Hepatic stellate cell (primary cell): ENCODE measurements at places on chromosomes 6 and 20.
A peak's percentile ranks its signal among the peaks of the same experiment; 100 is the strongest.

GRCh38 chr6:159939591-159940016 lies 29.3 kb upstream of the IGF2R start:
- DNase-seq, result no peak

- DNase-seq, result no peak
Measured at GRCh38 chr20:51747182-51747911, 20.8 kb downstream of the ATP9A start.

DNA sequence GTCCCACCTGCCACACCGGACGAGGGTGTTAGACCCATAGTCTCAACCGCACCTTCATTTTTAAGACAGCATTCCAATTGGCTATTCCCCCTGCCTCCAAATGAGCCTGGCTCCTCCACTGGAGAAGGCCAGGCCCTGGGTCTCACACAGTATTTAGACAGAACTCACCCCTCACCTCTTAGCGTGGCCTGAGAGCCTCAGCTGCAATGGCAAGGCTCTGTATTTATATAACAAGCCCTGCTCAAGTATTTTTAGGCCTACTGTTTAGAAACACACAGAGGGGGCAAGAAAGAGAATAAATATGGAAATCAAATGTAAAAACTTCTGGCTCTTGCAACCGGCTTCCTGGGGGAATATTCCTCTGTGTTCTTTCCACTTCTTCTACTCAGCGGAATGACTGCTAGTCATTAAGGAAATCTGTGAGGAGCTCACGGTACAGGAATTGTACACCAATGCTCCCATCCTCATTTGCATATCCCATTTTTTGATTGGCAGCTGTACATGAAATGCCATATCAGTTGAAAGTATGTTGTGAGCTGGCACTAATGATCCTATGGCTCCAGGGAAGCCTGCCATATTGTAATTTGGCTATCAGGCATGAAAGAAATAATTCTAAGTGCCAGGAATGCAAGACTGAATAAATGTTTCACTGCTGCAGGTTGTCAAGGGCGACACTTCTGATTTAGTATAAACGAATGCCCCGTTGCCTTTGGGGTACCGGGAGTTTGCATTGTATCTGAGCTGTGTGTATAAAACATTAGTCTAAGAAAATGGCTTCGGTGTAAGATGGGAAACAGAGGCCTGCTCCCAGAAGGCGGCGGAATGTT lies 207.5 kb downstream of the ZNF217 start:
- DNase-seq, result no peak

DNA sequence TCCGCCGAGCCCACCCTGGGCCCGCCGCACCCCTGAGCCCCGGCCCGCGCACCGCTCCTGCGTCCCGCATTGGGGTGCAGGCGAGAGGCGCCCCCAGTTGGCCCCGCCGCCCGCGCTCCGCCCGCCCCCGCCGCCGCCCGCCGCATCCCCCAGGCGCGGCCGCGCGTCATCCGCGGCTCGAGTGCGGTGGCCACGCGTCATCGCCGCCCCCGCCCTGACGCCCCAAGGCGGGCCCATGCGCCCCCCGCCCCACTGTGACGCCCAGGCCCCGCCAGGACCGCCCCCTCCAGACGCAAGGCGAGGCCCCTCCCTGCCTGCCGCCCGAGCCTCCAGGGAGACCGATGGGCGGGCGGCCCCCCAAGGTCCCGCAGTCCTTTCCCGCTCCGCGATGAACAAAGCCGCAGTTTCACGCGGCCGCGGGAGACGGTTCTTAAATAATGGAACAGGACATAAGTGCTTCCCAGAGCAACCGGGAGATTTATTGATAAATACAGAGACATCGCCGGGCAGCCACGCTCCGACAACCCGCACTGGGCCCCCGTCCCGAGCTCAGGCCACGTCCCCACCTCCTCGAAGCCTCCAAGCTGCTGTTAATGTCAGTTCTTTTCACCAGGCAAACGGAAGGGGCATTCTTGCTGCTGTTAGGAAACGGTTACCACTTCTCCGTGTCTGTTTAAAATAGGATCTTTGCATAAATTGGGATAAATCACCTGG lies at the start of gene ANKRD60:
Gene ANKRD60, minus strand, starts transcription at position 170 of the 714 bp plus-strand sequence. Its CDS starts 0 bp downstream, at position 170.
- DNase-seq, result no peak

GRCh38 chr6:133289733-133290306 lies 48.7 kb downstream of the EYA4 start:
- DNase-seq, result no peak

GRCh38 chr6:25717866-25718740 lies 36.4 kb upstream of the SLC17A4 start:
- DNase-seq, result peak; percentile 23

GRCh38 chr20:56360908-56361205 lies 2.1 kb downstream of the FAM210B start:
- DNase-seq, result no peak

- no peak for DNase-seq
Measured at GRCh38 chr20:47356220-47356525, 326 bp downstream of the ZMYND8 start.

DNA sequence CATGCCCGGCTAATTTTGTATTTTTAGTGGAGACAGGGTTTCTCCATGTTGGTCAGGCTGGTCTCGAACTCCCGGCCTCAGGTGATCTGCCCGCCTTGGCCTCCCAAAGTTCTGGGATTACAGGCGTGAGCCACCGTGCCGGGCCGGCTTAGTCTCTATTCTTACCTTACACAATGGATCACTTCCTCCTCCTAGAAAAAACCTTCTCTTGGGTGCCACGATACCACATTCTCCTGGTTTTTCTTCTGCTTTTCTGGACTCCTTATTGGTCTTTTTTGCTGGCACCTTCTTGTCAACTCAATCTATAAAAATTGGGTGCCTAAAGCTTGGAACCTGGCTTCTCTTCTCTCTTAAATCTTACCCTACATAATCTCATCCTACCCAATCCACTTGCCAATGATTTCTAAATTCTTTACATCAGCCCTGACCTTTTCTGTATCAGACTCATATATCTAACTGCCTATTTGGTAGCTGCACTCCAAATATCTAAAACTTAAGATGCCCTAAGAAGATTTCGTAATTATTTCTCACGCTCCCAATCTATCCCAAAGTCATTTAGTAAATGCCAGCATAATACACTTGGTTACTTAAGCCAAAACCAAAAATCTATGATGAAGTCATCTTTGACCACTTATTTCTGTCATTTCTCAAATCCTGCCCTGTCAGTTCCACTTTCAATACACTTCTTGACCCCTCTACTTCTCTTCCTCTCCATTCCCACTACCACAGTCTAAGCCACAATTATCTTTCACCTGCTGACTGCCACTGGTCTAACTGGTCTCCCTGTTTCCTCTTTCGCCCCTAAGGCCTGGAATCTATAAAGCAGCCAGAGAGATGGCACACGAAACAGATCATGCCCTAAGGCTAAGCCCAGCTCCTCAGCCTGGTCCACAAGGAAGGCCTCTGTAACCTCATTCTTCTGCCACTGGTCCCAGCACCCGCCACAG lies 43.2 kb downstream of the ELMO2 start:
- no peak for DNase-seq

GRCh38 chr6:36052097-36052496 lies 24.5 kb downstream of the MAPK14 start:
- no peak for DNase-seq

DNA sequence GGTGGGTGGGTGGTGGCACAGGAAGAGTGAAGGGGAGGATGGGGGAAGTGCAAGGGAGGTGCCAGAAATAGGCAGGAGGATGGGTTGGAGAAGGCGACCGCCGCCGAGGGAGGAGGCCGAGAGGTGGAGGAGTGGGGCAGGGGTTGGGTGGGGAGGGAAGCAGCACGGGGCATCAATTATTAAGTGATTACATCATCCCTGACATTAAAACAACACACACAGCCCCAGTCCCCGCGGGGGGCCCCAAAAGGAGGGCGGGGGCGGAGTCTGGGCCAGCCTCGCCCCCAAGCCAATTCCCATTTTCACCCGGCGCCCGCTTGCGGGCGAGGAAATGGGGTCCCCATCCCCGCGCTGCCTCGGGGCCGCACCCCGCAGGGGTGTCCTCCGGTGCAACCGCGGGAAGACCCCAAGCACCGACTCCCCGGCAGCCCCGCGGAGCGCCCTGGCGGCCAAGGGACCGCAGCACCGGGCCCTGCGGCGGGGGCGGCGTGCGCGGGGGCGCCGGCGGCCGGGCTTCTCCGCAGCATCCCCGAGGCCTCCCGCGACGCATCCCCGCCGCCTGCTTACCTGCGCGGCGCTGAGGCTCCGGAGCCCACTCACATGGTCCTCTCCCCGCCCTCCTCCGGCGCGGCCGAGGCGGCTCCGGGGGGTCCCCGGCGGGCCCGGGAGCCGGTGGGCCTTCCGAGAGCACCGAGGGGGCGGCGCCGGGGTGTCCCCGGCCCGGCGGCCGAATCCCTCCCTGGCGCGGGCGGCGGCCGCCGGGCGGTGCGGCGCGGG lies 663 bp downstream of the FYN start:
- peak; percentile 40 for DNase-seq

GRCh38 chr6:108627692-108628550 lies 67.2 kb downstream of the FOXO3 start:
- DNase-seq, result no peak

GRCh38 chr6:76681781-76682180 lies 609.3 kb upstream of the IMPG1 start:
- no peak for DNase-seq

DNA sequence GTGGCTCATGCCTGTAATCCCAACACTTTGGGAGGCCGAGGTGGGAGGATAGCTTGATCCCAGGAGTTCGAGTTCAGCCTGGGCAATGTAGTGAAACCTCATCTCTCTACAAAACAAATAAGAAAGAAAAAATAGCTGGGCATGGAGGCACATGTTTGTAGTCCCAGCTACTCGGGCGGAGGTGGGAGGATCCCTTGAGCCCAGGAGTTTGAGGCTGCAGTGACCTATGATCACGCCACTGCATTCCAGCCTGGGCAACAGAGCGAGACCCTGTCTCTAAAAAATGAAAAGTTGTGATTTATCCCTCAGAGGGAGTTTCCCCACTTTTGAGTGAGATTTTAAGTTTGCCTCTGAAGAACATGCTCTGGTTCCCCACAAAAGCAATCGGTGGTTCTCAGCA lies 17.4 kb upstream of the BMP7 start:
- DNase-seq, result no peak

GRCh38 chr20:43023836-43024235 lies 165.9 kb downstream of the PTPRT start:
- no peak for DNase-seq

DNA sequence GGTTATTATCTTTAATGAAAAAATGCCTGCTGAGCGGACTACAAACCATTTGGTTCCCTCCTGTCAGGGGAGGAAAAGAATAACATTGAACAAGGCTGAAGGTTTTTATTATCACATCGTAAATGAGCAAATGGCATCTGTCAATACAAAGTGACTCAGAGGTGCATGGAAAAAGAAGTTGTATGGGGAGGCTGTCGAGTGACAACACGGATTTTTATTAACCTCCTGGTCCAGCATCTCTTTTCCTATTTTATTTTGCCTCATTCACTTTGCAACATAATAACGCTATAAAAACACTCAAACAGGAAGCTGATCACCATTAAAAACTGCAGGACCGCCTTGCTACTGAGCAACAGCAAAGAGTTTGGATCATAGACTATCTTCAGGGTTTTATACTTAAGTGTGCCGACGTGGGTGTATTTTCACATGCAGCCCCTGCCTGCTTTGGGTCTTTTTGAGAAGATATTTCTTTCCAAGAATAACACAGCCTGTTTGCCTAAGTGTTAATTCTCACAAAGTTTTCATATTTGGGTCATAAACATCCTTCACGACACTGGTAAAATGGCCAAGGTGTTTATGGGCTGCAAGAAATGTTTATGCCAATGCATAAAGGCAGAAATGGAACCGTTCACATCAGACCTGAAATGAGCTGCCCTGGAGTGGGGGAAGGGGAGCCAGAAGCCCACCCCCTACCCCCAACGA lies 132.1 kb upstream of the SALL4 start:
- DNase-seq, result no peak

GRCh38 chr6:169867751-169868191 lies 116.3 kb downstream of the ERMARD start:
- no peak for DNase-seq

- DNase-seq, result no peak
Measured at GRCh38 chr6:46376562-46377061, 114.6 kb downstream of the RCAN2 start.

GRCh38 chr20:44142413-44142812 lies 44.6 kb downstream of the JPH2 start:
- peak; percentile 46 for DNase-seq

DNA sequence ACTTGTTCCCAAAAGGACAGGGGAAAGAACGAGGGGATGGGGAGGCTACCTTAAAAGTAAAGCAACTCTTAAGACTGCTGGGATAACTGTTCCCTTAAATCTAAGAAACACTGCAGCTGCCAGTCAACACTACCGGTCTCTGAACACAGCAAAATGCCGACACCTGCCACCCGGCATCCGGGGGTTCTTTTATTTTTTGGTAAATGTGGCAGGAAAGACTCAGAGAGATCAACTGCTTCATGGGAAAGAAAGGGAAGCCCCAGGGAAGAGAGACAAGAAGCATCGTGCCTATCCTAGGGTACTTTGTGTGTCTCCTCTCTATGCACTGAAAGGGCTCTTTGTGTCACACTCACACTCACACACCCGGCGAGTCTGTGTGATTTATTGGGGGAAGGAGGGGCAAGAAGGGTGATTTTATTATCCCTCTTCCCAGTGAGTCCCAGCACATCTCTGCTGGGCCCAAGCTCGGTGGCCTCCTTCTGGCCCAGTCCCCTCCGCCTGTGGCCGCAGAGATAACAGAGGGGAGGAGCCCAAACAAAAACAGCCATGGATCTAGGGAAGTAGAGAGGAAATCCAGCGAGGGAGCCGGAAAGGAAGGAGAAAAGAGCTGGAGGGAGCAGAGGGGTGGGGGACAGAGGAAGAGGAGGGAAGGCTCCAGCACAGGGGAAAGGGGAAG lies 1.4 kb downstream of the FYN start:
- DNase-seq, result peak; percentile 55

DNA sequence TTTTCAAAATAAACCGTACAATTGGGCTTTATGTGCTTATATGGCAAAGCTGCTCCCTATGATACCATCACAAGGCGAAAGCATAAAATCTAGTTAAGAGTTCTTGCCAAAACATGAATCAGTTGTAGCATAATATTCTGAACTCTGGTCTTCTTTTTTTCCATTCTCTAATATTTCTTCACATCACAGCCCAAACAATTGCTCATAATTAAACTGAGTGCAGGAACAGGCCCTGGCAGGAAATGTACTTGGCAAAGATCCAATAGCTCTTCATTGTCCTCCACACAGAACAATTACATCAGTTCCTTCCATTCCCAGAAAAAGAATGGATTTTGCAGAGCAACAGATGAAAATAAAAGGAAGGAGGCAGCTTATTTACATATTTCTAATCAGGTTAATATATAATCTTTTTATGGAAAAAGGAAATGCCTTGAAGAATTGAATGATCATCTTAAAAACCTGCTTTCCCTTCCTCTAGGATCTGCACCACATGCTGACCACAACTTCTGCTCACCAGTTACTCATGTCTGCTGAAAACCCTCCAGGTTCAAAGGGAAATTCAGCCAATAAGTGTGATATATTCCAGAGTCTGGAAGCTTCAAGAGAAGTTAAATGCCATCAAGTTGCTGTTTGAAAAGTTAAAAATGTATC lies 123.3 kb upstream of the COL21A1 start:
- DNase-seq, result no peak

- DNase-seq, result peak; percentile 53
Measured at GRCh38 chr20:49276161-49276960, 1.5 kb downstream of the ZNFX1 start.

GRCh38 chr6:43402820-43403219 lies 24.5 kb upstream of the ABCC10 start:
- DNase-seq, result no peak
